BJ (cell line): ENCODE measurements at places on chromosomes 2 and 18. TPM values are rescaled to one million over a fixed set of nuclear protein-coding genes. Genes with fewer than 3 reads are reported as not detected.

DNA sequence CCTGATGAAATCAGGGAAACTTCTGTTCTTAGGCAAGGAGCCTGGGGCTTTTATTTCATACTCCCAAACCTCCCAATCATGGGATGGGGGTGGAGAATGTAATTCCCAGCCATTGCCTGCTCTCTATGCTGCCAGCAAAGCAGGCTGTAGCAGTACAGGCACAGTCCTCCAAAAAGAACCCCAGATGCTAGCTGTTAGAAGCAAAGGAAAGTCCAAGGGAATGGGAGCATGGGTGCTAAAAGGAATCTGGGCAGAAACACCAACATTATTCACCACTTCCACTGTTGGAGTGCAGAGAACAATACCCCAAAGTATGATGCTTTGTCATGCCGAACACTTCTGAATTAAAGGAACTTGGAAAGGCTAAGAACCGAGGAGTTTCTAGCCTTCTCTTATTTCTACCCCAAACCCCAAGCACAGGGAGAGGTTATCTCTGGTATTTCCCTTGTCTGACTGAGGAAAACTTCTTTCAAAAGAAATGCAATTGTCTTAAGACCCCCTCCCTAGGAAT, 24.7 kb downstream of the MDH1 start:
- peak; percentile 8 for DNase-seq

COPS9 gene
- 317 and 334 TPM in 2 replicates for polyA plus RNA-seq

PXDN gene
- polyA plus RNA-seq, result 144 and 212 TPM in 2 replicates

CDH2 gene
- polyA plus RNA-seq, result 180 and 254 TPM in 2 replicates

FBXO48 gene
- 0.49 and 0.97 TPM in 2 replicates for polyA plus RNA-seq
